ENCODE measurements at places on chromosomes 2 and 18.

DNA sequence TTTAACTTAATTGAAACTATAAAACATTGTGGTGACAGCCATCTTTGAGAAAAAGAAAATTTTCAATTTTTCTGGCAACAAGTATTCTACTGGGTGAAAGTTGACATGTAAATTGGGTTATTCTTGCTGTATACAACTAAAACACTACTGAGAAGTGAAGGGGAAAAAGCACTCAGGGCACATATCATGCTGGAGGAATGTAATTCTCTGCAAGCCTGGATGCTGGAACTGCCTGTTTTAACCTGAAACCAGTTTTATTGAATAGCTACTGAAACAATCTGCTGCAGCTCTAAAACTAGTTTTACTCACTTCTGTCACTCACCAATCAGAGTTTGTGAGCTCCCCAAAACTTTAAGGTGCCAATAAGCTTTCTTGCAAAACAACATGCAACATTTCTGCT, 1136.0 kb downstream of the LRP1B start:
- no peak for DNase-seq

- DNase-seq: no peak
Observed at GRCh38 chr2:27721884-27722485, 49.5 kb upstream of the MRPL33 start.

DNA sequence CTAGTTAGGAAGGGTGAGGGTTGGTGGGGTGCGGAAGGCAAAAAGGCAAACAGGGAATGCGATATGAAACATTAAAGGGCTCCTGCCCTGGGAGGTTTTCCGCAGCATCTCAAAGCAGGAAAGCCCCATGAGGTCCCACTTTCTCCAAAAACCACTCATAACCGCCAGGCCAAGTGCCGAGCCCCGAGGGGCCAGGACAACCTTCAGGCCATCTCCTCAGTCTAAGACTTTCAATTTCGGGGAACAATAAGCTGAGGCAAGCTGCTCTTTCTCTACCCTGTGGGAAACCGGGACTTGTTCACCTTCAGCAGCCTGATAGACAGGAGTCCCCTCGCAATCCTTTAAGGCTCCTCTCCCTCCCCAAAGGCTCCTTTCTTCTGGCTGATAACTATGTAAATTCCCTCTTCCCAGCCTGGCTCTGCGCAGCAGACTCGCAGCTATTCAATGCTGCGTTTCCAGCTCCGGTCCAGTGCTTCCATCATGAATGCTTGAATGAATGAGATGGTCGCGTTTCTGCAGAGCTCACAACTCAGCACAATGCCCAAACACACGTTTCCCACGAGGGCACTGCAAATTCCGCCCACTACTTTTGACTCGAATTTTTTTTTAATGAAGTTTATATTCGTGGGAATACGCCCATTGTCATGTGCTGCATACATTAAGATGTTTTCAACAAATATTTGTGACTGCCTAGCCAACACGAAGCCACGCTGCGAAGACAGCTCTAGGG, 1.4 kb downstream of the LAMA1 start:
- DNase-seq: no peak

GRCh38 chr18:47081578-47081977, 46.2 kb upstream of the ELOA2 start:
- no peak for DNase-seq

- no peak for DNase-seq
Observed at GRCh38 chr2:99881901-99882591, 260.3 kb downstream of the AFF3 start.

DNA sequence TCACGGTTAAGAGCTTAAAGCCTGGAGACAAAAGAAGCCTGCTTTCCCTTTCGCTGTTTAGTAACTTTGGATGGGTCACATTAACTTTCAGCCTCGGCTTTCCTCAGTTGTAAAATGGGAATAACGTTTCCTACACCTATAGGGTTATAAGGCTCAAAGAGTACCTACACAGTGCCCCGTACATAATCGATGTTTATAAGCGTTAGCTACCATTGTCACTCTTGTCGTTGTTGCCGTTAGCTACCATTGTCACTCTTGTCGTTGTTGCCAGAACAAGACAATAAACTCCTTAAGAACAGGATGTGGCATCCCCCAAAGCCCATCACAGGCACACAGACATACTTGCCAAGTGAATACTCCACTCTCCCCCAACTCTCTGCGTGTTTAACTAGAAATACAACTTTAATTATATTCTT, 901 bp upstream of the MFSD6 start:
- no peak for DNase-seq

GRCh38 chr2:38584881-38585280, 17.8 kb downstream of the HNRNPLL start:
- peak; percentile 63 for DNase-seq

DNA sequence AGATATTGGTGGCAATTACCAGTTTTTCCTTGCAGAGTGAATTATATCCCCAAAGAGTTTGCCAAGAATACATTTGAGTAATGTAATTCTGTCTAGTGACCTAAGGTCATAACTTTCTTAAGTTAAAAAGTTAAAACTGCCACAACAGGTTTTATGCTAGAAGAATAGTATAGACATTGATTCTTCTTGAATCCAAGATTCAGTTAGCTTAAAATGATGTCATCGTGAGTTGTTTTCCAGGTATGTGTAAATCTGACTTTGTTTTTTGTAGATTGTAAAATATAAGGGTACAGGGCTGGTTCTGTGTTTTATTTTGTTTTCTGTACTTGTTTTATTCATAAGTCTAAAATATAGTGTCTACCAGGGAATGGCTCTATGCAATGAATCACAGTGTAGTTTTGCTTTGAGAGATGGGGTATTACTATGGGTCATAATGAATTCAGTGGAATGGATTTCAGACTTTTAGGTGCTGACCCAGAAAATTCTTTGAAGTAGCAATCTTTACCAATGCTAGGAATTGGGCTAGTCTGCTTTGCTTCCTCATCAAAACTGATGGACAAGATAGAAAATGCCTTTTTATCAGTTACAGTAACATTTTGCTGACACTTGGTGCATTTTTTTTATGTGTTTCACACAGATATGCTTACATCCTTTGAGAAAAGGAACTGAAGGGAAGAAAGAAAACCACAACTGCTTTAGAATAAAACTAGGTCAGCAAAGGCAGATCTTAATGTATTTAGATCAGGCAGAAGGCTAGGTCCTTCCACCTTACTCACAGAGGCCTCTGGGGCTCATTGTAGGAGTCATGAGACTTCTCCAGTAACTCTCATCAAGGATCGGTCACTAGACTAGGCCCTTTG, 20.8 kb upstream of the MGAT5 start:
- DNase-seq: peak; percentile 50

- DNase-seq: no peak
Observed at GRCh38 chr2:3645745-3646389, 12.1 kb upstream of the ALLC start.

DNA sequence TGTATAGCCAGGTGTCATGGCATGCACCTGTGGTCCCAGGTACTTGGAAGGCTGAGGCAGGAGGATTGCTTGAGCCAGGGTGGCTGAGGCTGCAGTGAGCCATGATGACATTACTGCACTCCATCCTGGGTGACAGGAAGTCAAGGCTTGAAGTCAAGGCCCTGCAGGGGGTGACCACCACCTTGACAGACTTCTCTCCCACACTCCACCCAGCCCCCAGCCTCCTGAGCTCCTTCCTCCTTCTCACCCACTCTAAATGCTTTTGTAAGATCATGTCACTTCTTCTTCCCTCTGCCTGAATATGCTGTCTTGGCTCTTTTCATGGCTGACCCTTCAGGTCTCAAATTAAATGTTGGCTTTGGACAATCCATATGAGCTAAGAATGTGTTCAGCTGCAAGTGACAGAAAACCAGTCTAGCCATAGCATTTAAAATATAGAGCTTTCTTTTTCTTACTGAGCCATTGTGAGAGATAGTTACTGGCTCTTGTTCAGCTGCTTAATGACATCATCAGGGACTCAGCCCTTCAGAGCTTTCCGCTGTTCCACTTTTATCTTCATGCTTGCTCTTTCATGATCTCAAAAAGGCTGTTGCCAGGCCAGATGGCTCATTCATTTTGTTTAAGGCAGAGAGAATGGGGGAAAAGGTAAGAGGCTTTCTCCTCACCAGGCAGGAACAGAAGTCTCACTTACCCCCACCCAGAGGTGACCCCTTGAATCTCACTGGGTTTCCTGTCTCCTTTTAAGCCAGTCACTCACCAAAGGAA, 36.7 kb upstream of the TTC39C start:
- DNase-seq: peak; percentile 79

DNA sequence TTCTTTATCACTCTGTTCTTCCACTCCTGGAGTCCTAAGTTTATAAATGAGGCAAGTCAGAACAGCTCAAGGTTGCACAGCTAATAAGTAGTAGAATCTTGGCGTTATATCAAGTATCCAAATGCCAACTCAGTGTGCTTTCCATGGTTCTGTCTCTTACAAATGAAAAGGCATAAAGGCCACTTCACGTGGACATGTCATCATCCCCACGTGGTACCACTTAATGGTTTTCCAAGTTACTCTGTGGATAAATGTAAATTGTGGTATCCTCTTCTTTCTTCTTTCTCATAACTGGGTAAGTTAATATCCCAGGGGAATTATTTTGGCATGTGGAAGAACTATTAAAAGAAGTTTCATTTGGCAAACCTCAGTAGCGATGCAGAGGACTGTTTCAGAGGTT, 131.5 kb upstream of the L3MBTL4 start:
- no peak for DNase-seq

GRCh38 chr2:121473512-121473911, 57.2 kb upstream of the RNU4ATAC start:
- no peak for DNase-seq

GRCh38 chr2:223822818-223823217, 14.6 kb downstream of the AP1S3 start:
- DNase-seq: no peak

GRCh38 chr18:68429841-68430240, 285.1 kb downstream of the TMX3 start:
- no peak for DNase-seq

GRCh38 chr2:18662689-18663088, 73.3 kb upstream of the NT5C1B start:
- no peak for DNase-seq

DNA sequence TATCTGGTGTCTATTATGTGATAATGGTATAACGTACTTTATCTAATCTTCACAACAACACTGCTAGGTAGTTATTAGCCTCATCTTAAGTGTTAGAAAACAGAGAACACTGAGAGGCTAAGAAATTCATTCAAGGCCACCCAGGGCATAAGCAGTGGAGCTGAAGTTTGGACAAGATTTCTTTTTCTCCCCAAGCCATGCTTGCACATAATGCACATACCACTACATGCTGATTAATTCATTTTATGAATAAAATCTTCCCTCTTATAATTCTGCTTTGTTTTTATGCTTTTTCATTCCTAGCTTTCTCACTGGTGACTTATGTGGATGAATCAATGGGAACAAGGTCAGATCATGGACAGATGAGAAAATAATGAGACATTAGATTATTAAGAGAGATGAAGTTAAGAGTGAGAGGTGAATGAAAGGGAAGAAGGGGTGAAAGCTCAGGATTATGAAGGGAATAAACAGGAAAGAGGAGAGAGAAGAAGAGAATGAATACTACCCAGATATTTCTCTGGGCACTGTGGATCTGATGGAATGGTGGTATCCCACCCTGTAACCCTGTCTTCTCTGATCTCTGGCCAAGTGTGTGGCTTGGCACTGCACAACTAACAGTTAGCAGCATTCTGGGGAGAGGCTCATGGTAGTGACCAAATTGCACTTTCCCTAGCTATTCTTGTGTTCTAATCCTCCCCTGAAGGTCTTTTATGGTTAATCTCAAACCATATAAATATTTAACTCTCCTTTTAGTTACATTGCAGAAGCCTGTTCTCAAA, 17.7 kb upstream of the GALNT3 start:
- no peak for DNase-seq

- DNase-seq: no peak
Observed at GRCh38 chr18:61245276-61245675, 88.0 kb upstream of the CDH20 start.

DNA sequence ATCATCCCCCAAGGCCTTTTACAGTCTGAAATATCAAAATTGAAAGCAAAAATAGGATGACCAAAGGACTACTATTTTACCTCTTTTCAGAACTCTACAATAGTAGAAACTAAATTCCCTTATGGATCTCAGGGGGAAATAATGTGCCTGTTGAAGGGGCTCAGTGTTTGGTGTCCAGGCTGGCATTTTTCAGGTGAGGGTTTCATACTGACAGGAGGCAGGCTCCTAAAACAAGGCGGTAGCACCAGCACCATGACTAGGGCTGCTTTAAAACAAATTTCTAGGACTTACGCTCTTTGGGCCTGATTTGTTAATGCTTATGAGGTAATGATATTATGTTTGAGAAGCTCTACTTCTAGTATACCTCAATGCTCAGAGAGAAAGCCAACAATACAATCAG, 5.2 kb upstream of the BOLA3 start:
- DNase-seq: no peak

DNA sequence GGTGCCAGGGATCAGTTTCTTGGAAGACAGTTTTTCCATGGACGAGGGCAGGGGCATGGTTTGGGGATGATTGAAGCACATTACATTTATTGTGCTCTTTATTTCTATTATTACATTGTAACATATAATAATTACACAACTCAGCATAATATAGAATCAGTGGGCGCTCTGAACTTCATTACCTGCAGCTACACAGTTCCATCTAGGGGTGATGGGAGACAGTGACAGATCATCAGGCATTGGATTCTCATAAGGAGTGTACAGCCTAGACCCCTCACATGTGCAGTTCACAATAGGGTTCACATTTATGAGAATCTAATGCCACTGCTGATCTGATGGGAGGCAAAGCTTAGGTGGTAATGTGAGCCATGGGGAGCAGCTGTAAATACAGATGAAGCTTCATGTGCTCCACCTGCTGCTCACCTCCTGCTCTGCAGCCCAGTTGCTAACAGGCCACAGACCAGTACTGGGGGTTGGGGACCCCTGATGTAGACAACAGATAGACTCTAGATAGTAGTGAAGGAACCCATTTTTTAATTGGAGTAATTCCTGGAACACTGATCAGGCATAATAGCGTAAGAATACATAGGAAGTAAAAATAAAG, 41.5 kb upstream of the MC4R start:
- DNase-seq: no peak

DNA sequence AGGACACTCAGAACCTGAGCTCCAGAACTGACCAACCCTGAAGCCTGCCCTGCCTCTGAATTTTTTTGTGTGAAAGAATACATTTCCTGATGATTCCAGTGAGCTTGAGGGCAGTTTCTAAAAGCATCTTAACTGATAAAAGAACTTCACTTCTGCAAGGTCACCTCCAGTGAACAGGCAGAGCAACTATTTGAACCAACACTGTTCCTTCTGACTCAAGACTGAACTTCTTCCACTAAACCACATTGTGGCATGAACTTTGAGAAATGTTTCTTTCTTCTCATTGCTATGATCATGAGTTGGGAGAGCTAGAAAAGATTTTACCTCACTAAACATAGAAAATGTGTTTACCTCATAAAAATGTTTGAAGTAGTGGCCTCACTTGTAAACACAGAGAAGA, 83.8 kb upstream of the SERTAD2 start:
- DNase-seq: no peak

GRCh38 chr2:58812771-58813344, 571.7 kb upstream of the FANCL start:
- no peak for DNase-seq

- DNase-seq: peak; percentile 34
Observed at GRCh38 chr2:197369228-197369932, 58.8 kb upstream of the ANKRD44 start.

Data from inflammatory macrophage treated with lipopolysaccharide for 4 hours (primary cell).